Spinal cord (tissue), 10 donors: ENCODE measurements at places on chromosomes 3 and 15.

DNA sequence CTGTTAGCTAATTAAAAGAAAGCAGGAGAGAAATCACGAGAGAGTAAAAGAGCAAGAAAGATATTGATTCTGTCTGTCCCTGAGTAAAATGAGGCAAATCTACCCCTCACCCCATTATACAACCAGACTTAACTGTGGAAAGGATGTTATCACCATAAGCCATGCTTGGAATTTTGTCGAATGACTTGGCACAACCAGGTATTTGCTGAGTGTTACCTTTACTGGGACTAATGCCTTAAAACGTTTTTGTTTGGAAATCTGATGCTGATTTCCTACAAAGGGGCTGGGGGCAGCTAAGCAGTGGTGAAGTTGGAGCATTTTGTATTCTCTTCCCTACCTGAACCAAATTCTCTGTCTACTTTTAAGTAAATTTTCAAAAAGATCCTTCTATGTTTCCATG, 211.1 kb downstream of the GREM1 start:
- no peak for DNase-seq

DNA sequence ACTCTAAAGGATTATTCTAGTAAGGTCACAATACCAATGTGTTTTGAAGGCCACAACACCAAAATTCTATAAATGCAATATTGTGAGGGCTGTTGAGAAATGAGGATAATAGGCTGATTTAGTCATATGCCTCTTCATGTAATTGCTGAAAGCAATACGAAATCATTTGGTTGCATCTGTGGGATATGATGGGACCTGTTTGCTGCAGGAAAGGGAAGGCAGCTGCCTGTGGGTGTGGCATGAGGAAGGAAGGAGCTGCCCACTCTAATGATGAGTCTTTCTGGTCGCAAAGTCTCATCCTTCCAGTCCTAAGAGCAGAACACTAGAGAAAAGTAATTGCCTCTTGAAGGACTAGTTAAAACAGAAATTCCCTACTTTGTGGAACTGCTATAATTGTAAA, 245.3 kb upstream of the ZPLD1 start:
- DNase-seq = no peak

GRCh38 chr3:98325055-98325454, 28.6 kb upstream of the OR5K4 start:
- DNase-seq = no peak

- DNase-seq = no peak
Measured at GRCh38 chr3:192855434-192855833, 62.2 kb downstream of the MB21D2 start.

GRCh38 chr3:32240159-32240545, 1.7 kb downstream of the CMTM8 start:
- DNase-seq = peak; percentile 19

GRCh38 chr3:184574515-184575417, 13.2 kb downstream of the EPHB3 start:
- no peak for DNase-seq

- DNase-seq = peak; percentile 35
Measured at GRCh38 chr3:69510481-69511030, 124.7 kb upstream of the FRMD4B start.

DNA sequence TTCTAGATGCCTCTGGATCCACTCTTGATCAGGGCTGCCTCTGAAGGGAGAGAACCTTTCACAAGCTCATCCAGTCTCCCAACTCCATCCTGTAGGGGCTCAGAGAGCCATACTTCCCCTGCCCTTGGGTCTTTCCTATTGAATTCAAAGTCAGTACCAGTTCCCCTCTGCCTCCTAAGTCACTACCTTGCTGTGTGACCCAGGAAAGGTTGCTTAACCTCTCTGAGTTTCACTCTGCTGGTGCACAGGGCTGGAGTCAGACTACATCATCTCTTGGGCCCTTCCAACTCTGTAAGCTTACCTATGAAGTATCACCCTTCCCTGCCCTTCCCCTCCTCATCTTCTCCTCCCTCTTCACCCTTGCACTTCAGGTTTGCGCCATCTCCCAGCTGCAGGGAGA, 117.9 kb downstream of the MEGF11 start:
- DNase-seq = no peak

DNA sequence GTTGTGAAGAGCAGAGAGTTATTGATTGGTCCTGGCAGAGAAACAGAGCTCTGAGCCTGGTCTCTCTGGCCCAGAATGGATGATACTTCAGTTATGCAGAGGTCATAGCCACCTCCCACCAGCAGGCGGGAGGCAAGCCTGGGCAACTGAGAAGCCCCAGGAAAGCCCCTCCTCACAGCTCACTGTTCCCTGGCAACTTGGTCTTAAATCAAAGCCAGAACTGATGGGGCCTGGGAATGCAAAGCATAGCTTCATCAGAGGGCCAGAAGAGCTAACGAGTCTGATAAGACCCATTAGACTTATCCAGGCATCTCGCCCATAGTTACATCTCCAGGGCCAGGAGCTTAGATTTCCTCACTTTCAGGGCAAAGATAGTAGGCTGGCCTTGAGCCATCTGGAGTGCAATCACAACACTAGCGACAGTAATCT, 5.5 kb upstream of the COLQ start:
- no peak for DNase-seq

- no peak for DNase-seq
Measured at GRCh38 chr3:151404316-151404715, 19.8 kb upstream of the P2RY12 start.

DNA sequence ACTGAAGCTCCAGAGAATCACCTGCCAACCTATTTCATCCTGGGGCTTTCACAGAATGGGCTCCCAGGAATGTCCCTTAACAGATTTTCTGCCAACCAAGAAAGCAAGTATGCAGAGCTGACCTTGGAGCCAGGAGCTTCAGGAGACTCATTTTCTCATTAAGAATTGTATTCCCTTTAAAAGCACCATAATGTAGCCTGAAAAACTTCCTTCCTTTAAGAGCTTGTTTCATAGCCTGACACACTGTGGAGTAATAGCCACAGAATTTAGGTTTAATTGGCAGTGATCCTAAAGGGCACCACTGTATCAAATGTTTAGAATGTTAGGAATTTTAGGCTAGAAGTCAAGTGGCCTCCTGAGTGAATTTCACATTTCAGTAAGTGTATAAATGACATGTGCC, 309.8 kb downstream of the GBE1 start:
- no peak for DNase-seq

GRCh38 chr3:21621181-21621651, 129.8 kb downstream of the ZNF385D start:
- peak; percentile 80 for DNase-seq

DNA sequence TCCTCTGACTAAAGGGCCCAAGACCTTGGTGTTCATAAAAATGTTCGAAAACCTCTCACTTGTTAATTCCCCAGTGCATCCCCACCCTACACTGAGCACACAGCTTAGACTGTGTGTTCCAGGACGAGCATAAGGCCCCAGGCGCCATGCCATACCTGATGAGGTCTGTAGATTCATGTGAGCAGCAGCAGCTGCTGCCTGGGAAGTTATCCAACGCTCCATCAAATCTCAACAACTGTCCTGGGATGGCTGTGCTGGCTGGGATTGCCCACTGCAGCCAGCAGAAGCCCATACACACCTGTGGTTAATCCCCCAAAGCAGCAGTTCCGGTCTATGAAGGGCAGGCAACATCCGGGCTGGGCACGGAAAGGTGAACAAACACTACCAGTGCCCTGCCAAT, 391.2 kb downstream of the IL20RB start:
- no peak for DNase-seq

DNA sequence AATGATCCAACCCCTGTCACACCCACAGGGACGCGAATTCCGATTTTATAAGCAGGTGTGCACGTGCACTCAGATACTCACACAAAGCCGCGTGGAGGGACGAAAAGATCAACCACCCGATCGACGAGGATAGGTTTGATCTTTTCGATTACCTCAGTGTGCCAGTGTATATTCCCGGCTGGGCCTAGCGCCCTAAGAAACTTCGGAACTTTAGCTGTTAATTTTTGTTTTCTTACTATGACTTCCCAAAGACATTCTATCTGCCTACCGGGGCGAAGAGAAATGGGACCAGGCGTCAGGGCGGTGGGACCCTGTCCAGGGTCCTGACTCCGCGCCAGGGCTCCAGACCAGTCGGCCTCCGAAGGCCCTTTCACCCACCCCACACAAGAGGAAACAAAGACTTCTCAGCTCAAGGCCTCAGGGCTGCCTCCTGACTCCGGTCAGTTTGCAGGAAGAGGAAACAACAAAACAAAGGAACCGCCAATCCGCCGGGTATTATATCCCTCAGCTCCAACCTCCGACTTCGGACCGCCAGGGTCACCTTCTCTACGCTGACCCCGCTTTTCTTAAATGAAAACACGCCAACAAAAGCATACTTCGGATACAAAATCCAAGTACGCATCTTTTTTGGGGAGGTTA, 6.8 kb downstream of the ONECUT1 start:
- no peak for DNase-seq

DNA sequence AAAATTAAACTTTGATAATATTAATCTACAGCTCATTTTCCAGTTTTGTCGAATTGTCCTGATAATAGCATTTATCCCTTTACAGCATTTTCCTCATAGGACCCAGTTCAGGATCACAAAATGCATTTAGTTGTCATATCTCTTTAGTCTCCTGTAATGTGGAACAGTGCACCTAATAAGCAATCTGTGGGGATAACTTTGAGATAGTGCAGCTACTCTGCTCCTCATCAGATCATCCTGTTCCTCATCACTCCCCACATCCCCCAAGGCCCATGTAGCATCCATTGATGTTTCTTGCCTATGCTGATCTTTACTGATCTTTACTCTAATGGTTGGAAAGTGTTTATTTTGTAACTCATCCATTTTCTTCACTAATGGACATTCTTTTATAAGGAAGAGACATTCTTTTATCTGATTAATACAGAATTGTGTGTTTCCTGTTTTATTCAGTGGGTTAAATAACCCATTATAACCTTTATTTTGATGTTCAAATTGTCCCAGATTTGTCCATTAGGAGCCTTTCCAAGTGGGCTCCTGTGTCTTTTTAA, 7.5 kb downstream of the RNF111 start:
- DNase-seq = no peak
